Glutamatergic neuron (in vitro differentiated cells): ENCODE measurements at places on chromosomes 7 and 10.

DNA sequence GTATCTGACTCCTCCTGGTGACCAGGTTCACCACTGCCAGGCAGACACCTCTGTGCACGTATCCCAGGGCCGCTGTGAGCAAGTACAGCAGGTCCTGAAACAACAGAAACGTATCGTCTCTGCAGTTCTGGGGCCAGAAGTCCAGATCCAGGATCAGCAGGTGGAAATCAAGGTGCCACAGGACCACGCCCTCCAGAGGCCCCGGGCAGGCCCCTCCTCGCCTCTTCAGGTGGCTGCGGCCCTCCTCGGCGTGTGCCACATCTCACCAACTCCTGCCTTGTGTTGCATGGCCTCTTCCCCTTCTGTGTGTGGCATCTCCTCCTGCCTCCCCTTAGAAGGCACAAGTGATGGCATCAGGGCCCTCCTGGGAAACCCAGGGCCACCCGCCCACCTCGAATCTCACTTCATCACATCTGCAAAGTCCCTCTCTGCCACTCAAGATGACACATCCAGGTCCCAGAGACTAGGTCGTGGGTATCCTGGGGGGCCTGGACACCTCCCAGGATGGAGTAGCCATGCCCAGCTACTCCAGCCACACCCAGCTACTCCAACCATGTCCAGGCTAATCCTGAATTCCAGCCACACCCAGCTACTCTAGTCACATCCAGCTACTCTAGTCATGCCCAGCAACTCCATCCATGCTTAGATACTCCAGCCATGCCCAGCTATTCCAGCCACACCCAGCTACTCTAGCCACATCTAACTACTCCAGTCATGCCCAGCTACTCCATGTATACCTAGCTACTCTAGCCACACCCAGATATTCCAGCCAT is 52.6 kb upstream of the DNAAF5 start:
- DNase-seq: no peak

DNA sequence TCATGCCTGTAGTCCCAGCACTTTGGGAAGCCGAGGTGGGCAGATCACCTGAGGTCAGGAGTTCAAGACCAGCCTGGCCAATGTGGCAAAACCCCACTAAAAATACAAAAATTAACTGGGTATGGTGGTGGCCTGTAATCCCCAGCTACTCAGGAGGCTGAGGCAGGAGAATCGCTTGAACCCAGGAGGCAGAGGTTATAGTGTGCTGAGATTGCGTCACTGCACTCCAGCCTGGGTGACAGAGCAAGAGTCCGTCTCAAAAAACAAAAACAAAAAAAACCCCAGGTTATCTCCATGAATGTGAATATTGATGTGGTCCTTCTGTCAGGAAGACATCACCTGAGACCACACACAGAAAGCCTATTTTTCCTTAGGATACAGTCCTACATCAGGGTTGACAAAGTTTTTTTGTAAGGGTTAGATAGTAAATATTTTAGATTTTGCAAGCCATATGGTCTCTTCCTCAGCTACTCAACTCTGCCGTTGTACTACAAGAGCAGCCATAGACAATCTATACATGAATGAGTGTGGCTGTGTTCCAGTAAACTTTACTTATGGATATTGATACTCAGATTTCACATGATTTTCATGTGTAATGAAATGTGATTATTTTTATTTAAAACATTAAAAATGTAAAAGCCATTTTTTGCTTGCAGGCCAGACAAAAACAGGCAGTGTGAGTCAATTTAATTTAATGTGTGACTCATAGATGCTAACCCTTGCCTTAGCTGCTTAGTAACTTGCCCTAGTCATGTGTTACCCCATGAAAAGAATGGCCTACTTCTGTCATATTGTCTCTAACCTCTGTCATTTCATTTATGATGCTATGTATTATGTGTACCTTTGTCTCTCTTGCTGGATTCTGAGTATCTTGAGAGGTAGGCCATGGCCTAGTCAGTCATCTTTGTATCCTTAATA is 78.1 kb downstream of the TPST1 start:
- no peak for DNase-seq

- no peak for DNase-seq
Observed at GRCh38 chr10:681670-682318, 7.7 kb downstream of the DIP2C start.

GRCh38 chr7:33932221-33932620 is 26.9 kb downstream of the BMPER start:
- no peak for DNase-seq
